CD4-positive, alpha-beta T cell (primary cell): ENCODE measurements at places on chromosomes 7 and 10. TPM values are rescaled to one million over a fixed set of nuclear protein-coding genes. Genes with fewer than 3 reads are reported as not detected.

PDK4 gene
- total RNA-seq = not detected

GRCh38 chr10:124298891-124299290 lies 119.8 kb downstream of the OAT start:
- no peaks in the 10 kb centered on the region for H3K27me3 ChIP-seq
- no peak for DNase-seq
- no peak overlapping the region for H3K4me3 ChIP-seq
- H3K36me3 ChIP-seq = no peaks in the 10 kb centered on the region
- no peaks in the 10 kb centered on the region for H3K4me1 ChIP-seq

- DNase-seq = no peak
- H3K36me3 ChIP-seq = no peaks in the 10 kb centered on the region
- no peak overlapping the region for H3K4me3 ChIP-seq
- H3K4me1 ChIP-seq = no peaks in the 10 kb centered on the region
- H3K27me3 ChIP-seq = no peaks in the 10 kb centered on the region
- no peak overlapping the region for H3K27ac ChIP-seq
These were observed 186.8 kb downstream of the MGMT start for GRCh38 chr10:129653861-129654260.

ELAPOR2 gene
- 7.7 TPM for total RNA-seq

PRLHR gene
- total RNA-seq = not detected

TUBAL3 gene
- total RNA-seq = not detected

GRCh38 chr10:86815640-86816039 lies 59.2 kb downstream of the BMPR1A start:
- H3K4me1 ChIP-seq = no peaks in the 10 kb centered on the region
- no peak overlapping the region for H3K4me3 ChIP-seq
- DNase-seq = no peak
- H3K27me3 ChIP-seq = no peaks in the 10 kb centered on the region

DNA sequence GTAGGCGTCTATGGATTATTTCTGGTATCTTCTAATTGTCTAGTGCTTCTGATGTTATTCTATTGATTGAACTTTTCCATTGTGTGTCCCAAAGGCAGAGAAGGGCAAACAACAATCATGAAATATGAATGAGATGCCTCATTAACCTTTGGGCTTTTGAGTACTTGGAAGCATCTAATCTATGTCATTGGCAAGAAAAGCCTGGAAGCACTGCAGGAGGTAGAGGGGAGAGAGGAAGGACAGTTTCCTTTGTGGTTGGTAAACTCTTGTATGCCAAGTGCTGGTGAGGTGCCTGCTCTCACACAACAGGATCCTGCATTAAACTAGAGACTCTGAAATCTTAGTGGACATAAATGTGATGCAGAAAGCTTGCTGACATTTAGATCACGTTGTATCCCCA lies 155.2 kb upstream of the TPK1 start:
- no peaks in the 10 kb centered on the region for H3K36me3 ChIP-seq
- no peaks in the 10 kb centered on the region for H3K27me3 ChIP-seq

ANKRD7 gene
- not detected for total RNA-seq

- H3K4me3 ChIP-seq = peak overlapping the region; percentile 10
- DNase-seq = peak; percentile 86
- peak overlapping the region; percentile 69 for H3K27ac ChIP-seq
- H3K36me3 ChIP-seq = no peaks in the 10 kb centered on the region
These were observed 9.6 kb downstream of the IL2RA start for GRCh38 chr10:6052247-6053221.
